Activated CD4-positive, alpha-beta T cell treated with anti-CD3 and anti-CD28 coated beads, Interleukin-2, amount 10 ng/mL, durations not matched to agents 7 days and 5 days (primary cell): ENCODE measurements at places on chromosomes 5 and 9.

GRCh38 chr5:31758803-31759425 is 120.0 kb downstream of the PDZD2 start:
- no peak for DNase-seq

DNA sequence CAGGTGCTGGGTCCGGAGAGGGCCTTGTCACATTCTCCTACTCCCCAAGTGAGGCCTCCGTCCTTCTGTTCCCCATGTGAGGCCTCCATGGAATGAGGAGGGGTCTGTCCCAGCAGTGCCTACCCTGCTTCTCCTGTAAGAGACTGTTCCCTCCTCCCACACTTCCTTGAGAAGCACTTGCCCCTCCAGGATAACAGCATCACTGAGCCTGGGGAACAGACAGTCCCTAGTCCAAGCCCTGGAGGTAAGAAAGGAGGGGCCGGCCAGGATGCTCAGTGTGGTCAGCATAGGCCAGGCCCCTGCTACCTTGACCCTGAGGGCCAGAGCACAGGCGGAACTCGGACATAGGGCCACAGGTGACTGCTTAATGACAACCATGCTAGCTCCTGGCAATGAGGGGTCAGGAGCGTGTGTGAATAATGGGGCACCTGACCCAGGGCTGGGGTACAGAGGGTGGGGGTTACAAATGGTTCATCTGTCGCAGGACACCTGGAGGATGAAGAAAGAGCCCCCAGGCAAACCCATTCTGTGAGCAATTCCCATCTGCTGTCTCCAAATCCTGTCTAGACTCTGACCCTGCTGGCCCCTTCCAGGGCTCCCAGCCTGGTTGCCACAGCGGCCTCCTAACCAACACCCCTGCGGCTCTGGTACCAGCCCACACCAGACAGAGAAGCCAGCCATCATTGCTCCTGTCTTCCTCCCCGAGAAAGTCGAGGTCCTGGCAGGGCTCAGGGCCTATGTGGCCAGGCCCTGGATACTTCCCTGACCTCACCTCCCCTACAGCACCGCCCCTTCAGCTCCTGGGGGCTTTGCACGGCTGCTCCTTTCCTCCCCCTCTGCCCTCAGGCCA is 20.3 kb downstream of the RALGDS start:
- DNase-seq = no peak

GRCh38 chr9:124139001-124139400 is 118.7 kb upstream of the NEK6 start:
- no peak for DNase-seq

- no peak for DNase-seq
Observed at GRCh38 chr5:34632807-34633422, 23.2 kb upstream of the RAI14 start.

- no peak for DNase-seq
Observed at GRCh38 chr9:92479346-92479745, 3.0 kb downstream of the ASPN start.

GRCh38 chr5:118450554-118451332 is 537.6 kb downstream of the DTWD2 start:
- DNase-seq = no peak

DNA sequence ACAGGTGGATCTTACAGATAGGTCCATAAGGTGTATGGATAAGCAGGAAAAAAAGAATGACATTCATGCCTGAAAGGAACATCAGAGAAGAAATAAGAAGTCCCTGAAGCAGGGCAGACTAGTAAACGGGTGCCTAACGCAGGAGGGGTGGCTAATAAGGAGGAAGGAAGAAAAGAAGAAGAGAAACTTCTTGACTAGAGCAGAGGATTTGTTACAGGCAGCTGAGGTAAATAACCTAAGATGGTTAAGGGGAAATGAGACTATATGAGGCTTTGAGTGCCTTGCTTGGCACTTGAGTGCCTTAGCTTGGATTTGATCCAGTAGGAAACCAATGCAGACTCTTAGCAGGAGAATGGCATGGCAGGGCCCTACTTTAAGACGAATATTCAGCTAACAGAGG is 313.5 kb upstream of the PDE4D start:
- DNase-seq = no peak

- DNase-seq = peak; percentile 61
Observed at GRCh38 chr5:53041071-53041692, 52.0 kb downstream of the ITGA2 start.

DNA sequence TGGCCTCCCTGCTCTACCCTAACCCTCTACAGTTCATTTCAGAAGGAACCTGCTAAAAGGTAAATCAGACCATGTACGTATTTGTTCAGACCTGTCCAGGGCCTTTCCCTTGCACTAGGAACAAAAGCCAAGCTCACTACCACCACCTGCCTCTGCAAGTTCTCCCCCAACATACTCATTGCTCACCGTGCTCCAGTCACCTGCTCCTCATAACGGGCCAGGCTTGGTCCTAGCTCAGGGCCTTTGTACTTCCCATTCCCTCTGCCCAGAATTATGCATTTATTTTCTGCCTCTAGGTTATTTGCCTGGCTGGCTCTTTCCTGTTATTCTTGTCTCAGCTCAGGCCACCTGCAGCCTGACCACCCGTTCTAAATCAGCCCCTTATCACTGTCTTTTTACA is 4.8 kb upstream of the FGF1 start:
- DNase-seq = no peak

DNA sequence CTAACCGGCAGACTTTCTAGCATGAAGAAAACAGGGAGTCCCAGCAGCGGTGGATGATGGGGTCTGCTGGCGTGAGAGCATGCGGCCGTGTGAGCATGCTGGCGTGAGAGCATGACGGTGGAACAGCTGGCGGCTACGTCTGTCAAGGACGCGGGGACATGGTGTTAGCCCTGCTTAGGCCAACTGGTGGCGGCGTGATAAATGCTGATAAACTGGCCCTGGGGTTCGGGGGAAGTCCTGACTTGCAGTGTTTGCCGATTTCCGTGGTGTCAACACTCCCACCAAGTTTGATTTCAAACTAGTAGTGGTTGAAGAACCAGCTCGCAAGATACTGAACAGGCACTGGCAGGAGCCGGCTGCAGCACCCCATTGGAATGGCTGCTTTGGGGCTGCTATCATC is 122.4 kb upstream of the RAPGEF1 start:
- no peak for DNase-seq
